MG63 (cell line): ENCODE measurements at places on chromosomes 13 and 19. TPM values are rescaled to one million over a fixed set of nuclear protein-coding genes. Genes with fewer than 3 reads are reported as not detected.

DNA sequence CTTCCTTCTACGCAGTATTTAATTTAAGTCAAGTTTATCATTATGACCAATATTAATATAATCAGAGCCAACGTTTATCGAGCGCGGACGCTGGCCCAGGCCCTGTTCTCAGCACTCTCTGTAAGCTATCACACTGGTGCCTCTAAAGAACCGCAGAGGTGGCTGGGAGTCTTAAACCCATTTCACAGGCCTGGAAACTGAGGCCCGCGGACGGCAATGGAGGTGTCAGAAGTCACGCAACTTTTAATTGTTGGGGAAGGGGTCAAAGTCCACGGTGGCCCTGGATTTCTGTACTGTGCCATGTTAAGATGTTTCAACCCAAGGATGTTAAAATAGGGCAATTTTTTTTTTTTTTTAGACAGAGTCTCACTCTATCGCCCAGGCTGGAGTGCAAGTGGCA lies 8.8 kb downstream of the PTPRS start:
- DNase-seq: no peak

ZNF628 gene
- 3.1 and 4.0 TPM in 2 replicates for total RNA-seq

GRCh38 chr19:42158926-42159325 lies 26.7 kb upstream of the POU2F2 start:
- no peak for DNase-seq

SMIM44 gene
- not detected in 2 replicates for total RNA-seq

NLRP4 gene
- not detected in 2 replicates for total RNA-seq

FFAR1 gene
- total RNA-seq: not detected in 2 replicates

- peak; percentile 100 for DNase-seq
These were observed at the start of gene ECSIT for GRCh38 chr19:11528551-11529341. ECSIT (minus strand) TSS chr19:11529134; CDS start chr19:11519170, 9,964 bp downstream.

DNA sequence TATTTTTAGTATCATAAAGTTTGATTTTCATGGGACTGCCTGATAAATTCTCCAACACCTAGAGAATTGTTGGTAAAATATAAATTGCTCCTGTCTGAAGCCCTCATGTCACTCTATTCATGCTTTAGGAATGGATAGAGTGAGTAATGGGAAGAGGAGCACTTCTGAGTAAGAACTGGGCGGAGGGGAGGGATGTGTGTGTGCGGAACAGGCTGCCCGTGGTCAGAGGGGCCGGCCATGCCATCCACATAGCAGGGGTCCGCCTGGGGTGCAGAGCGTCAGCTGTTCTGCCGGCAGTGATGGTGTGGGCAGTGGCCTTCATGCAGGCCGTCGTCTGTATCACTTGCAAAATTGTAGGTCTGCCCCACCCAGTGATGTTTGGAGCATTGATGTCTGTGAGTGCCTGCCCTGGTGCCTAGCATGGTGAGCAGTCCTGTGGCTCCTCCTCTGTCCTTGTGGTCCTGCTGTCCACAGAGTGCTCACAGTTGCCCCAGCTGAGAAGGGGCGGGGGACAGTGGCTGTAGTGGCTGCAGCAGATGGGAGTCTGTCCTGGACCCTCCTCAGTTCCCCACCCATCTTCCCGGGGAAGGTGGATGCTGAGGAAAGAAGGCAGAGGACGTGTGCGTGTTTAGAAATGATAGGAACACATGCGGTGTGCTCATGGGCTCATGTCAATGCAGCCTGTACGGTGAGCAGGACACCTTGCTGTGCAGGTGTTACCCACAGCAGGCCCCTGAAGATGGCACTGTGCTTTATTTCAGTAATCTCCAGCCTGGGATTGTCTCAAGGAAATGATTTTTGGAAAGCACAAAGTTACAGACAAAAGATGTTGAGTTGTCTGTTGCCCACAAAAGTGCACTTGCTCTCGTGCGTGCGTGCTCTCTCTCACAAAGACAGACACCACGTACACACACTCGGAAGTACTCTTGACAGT lies 49.4 kb upstream of the TEX29 start:
- DNase-seq: no peak

CADM4 gene
- 0.22 and 3.0 TPM in 2 replicates for total RNA-seq

MBD3L2 gene
- not detected in 2 replicates for total RNA-seq

- no peak for DNase-seq
These were observed 70.3 kb upstream of the MCF2L start for GRCh38 chr13:112898621-112899280.

DNA sequence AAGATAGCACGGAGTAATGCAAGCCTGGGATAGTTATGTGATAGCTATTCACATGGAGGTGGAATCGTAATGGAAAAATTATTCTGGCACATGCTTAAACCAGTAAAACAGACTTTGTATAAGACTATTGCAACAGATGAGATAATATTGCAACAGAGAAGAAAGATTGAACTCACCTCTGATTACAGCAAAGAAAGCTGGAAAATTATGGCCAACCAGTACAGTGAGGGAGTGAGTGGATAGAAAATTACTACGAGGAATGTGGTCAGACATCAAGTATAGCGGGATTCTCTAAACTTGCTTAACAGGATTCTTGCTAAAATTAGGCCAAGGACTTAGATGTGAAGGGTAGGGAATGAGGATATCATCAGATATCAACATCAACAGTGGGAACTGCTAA lies 397.6 kb upstream of the KLHL1 start:
- no peak for DNase-seq

- DNase-seq: no peak
These were observed 1.0 kb downstream of the PCID2 start for GRCh38 chr13:113207460-113207859.

DNA sequence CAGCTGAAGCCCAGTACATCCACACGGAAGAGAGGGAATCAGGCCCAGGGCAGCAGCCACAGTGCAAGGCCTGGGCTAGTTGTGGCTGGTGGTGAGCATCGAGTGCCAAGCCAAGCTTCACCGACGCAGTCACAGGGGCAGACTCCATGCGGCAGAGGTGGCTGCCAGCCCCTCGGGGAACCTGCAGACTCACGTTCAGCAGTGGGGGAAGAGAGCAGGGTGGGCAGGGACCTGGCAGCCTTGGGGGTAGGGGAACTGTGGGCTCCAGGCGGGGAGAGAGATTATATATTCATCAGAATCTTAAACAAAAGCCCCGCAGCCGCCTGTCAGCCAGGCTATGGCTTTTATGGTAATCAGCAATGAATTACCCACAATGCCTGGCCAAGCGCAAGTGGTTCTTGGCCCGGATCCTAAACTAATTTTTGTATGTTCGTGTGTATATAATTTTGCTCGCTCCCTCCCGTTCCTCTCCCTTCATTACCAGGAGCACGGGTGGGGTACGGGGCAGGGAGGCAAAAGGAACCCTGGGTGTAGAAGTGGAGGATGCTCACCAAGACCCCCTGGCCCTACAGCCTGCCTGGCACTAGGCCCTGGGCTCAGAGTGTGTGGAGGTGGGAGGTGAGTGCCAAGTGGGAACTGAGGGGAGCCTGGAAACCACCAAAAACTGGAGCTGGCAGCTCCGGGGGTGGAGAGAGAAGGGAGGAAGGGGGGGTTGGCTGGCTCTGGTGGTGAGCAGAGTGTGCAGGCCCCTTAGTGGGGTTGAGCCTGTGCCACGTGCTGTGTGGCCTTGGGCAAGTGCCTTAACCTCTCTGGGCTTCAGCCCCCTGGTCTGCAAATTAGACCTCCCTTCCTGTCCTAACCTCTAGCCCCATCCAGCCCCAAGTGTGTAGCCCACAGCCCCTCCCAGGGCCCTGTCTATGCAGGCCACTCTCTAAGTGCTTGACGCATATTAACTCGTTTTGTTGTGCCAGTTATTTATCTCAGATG lies 31.9 kb downstream of the PTPRS start:
- DNase-seq: peak; percentile 55

GRCh38 chr13:36880961-36881360 lies 39.1 kb downstream of the SMAD9 start:
- DNase-seq: no peak

DNA sequence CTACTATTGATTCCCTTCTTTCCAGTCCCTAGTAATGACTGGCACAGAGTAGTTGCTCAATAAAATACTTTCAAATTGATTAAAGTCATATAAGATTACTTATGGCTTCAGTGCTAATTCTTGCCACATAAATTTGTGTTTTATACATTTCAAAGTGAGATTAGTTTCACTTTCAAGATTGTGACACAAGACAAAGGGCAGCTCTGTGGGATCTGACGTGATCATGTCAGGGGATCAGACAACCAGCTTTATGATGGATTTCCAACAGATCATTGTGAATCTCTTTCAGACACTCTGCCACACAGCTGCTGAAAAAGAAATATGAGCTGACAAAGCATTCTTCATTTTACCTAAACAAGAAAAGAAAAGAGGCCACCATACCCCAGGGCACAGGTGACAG lies 73.4 kb upstream of the POMP start:
- DNase-seq: no peak
